Stimulated activated CD8-positive, alpha-beta memory T cell treated with anti-CD3 and anti-CD28 coated beads, Interleukin-7, amount 100 ng/mL, for 48 hours (primary cell): ENCODE measurements at places on chromosomes 3 and 15.

DNA sequence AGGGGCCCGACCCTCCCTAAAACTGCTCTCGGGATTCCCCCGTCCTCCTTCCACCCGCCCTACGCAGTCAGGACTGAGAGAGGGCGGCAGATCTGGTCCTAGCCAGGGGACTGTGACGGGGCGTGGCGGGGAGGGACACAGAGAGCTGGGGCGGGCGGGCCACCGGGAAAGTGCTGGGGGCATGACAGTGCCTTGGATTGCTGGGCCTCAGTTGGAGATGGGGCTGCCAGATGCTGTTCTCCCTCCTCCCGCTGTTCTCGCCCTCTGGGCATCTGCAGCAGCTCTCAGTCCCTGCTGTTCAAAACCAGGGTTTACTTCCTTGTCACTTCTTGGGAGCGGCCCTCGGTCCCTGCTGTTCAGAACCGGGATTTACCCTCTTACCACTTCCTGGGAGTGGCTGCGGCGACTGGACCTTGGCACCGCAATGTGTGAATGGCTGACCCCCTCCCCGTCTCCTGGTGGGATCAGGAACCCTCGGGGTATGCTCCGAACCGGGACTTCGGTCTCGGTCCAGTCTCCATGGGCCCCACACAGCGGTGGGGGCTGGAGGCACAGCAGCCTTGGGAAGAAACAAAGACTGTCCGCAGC is 1.8 kb upstream of the RPP25 start:
- DNase-seq: no peak

GRCh38 chr3:184560531-184560930 is 1.1 kb upstream of the EPHB3 start:
- DNase-seq: no peak

DNA sequence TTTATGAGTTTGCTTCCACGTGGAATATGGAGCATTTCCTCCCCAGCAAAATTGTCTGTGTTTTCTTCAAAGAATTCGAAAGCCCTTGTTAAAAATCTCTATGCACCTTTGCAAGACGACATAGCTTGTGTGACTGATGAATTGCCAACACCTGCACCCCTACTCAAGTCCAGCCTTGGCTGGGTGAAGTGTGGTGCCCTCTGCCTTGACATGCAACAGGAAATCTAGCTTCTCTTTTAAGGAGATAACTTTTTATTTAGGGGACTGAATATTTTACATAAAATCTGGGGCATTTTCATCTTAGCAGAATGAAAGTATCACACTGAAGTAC is 647 bp downstream of the HMG20A start:
- DNase-seq: no peak

DNA sequence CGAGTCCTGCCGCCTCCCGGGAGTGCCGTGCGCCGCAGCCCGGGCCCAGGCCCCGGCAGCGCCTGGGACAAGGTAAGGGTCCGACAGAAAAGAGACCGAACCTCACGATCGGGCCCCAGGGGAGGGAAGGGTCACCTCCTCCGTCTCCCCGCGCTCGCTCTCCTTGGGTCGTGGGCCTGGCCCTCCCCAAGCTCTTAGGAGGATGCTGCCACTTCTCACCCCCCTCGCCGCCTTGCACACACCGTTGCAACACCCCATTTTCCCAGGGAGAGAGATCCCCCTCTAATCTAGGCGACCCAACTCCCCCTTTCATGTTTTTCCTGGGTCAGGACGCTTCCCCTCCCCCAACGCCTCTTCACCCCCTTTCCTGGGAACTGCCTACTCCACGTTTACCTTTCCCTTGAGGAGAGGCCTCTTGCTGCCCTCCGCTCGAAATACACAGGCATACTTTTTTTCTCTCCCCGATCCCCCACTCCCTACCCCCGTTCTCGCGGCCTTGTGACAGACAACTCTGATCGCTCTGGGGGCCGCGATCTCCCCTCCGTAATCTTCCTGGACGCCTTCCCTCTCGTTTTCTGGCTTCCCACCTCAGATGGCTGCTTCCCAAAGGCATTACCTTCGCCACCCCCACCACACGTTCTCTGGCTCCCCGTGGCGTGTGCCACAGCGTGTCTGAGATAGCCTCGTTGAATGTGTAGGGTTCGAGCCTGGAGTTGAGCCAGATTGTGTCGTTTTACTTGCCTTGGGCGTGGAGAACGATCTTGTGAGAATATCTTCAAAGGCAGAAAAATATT is 688 bp downstream of the SETD5 start:
- no peak for DNase-seq

DNA sequence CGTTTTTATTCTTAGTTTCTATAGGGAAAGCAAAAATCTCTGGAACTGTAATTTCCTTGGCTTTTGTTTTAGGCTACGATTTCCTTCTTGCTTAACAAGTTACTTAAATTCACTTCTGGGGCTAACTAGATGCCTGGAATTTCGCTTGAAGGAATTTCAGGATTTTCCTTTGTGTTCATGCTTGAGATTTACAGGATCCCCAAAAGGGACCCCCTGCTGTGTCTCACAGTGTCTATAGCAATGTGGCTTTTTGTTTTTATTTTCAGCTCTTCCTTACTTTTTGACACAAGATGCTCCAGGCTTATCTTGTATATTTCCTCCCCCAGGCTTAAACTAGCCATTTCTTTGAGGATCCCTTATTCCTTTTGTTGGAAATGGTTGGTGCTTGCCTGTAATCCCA is 95.5 kb upstream of the DPPA4 start:
- DNase-seq: no peak

GRCh38 chr3:21520106-21520963 is 230.7 kb downstream of the ZNF385D start:
- DNase-seq: no peak

DNA sequence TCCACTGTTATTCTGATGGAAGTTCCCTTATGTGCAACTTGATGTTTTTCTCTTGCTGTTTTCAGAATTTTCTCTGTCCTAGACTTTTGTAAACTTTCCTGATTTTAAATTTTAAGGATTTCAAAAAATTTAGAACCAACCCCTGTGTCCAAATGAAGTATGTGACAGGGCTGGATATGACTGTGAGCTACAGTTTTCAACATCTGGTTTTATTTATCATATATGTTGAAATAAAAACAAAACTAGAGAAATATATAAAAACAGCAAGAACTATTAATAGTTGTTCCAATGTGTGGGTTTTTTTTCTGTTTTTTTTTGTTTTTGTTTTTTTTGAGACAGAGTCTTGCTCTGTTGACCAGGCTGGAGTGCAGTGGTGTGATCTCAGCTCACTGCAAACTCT is 47.4 kb upstream of the PSMD6 start:
- no peak for DNase-seq

- no peak for DNase-seq
These were observed 25.1 kb downstream of the SHISA5 start for GRCh38 chr3:48478626-48479555.

DNA sequence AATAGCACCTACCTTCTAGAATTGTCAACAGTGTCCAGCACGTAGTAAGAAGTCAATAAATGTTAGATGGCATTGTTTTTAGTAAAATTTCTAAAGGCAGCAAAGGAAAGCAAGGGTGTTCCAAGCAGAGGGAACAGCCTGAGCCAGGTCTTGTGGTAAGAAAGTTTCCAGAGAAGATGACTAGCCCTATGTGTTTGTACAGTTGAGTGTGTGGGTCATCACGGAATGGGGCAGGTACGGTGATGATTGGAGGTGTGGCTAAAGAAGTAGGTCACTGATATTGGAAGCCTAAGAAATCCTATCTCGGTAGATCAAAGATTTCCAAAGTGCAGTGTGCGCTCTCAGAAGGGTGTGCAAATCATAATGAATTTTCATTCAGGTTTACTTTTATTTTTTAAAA is 94.2 kb upstream of the BCL6 start:
- no peak for DNase-seq
